ENCODE measurements at places on chromosomes 16 and 17. TPM values are rescaled to one million over a fixed set of nuclear protein-coding genes. Genes with fewer than 3 reads are reported as not detected.
A peak's percentile ranks its signal among the peaks of the same experiment; 100 is the strongest.

DNA sequence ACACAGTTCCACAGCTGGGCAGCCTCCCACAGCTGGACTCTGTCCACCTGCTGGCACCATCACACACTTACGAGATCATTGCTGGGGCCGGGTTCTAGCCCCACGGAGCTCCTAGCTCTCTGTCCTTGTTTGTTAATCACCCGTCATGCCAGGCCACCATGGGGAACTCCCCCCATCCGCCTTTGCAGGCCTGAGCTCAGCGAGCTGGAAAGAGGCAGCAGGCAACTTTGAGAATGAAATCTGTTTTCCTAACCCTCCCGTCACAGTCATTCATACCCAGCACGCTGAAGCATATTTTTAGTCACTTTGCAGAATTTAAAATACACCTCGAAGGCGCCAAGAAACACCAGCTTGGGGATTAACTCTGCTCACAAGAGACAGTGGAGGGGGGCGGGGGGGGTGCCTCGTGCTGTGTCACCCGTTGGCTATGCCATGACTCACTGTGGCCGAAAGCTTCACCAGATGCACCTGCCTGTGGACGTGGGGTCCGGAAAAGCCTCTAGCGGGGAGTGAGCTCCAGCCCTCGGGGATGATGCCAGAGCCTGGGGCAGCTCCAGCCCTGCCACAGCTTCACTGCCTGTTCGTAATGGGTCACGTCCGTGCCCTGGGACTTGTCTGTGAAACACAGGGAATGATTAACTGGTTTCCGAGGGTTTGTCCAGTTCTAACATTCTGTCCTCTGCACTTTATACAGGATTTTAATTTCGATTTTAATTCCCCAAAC is 1.4 kb upstream of the SPNS2 start:
- DNase-seq: no peak

DNA sequence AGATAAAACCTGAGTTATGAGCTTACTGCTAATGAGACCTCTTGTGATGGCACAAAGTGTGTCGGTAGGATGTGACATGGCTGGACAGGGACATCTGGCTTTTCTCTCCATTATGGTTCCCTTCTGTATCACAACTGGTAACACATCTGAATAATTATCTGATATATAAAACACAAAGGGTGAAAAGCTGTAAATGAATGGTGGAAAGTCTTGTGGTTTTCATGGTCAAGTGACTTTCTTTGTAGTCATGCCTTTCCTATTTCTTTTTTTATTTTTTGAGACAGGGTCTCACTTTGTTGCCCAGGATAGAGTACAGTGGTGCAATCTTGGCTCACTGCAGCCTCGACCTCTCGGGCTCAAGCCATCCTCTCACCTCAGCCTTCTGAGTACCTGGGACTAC is 35.3 kb upstream of the ZFHX3 start:
- DNase-seq: no peak

- DNase-seq: no peak
Measured at GRCh38 chr16:63998-64913, 8.2 kb downstream of the RHBDF1 start.

GRCh38 chr17:40316571-40317344 is 7.8 kb downstream of the RARA start:
- DNase-seq: no peak

- DNase-seq: no peak
Measured at GRCh38 chr17:78585006-78585630, 7.9 kb upstream of the DNAH17 start.

GRCh38 chr17:21005367-21005766 is 37.4 kb downstream of the USP22 start:
- DNase-seq: no peak

- DNase-seq: no peak
Measured at GRCh38 chr17:80045703-80046102, 9.3 kb downstream of the CCDC40 start.

DNA sequence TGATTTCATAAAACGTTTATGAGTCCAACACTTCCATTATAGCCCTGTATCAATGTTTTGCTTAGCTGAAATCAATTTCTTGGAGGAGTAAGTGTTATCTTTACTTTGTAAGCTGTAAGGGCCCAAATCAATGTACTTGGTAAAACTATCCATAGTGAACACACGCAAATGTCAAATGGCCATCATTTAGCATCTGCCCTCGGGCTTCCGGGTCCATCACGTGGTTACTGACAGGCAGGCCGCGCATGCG is 687 bp upstream of the NARF start:
- peak; percentile 18 for DNase-seq

DNA sequence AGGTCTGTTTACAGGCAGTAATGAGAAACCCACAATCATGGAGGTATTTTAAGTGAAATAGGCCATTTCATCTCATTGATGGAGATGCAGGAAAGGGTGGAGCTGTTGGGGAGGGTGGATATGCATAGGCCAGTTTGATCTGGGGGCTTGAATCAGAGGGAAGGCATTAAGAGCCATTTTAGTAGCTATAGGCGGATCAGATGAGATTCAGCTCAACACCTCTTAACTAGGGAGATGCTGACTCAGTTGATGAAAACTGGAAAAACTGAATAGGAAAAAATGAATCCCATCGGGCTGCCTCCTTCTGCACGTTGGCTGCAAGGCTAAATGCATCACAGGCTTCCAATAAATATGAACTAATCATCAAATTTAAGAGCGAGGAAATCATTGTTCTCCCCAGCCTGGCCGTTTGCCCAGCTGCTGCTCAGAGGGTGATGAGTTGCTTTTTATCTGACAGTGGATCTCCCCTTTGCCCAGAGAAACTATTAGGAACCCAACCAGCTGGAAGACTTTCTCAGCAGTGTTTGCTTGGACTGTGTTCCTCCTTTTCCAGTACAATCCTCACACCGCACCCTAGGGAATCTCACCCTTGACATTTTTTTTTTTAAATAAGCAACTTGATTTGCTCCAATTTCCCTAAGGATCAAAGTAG is 149.6 kb downstream of the SOX9 start:
- peak; percentile 7 for DNase-seq

CDH11 gene
- 0.64 TPM for total RNA-seq

TBC1D3I gene
- 0.54 TPM for total RNA-seq

TCAP gene
- total RNA-seq: 1.6 TPM

DPEP3 gene
- not detected for total RNA-seq

AATK gene
- total RNA-seq: 3.7 TPM
